ENCODE measurements at places on chromosomes 6 and 20.

DNA sequence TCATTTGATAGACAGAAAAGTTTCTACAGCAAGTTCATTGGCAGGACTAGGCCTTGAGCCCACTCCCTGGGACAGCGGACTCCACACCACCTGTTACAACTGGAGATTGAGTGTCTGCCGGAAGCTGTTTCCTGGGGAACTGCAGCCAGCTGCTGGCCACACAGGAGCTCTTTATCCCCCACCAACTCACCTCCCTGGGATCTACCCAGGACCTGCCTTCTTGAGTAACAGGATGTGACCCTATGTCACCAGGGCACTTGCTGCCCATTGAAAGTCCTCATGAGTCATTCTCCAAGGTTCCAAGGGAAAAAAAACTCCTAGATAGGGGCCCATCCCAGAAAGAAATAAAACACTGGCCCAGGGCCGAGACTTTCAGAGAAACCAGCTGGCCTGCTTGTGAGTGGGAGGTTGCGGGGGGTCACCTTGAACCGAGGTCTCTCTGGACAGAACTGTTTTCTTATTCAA lies 37.4 kb upstream of the SLC9A8 start:
- DNase-seq: no peak

DNA sequence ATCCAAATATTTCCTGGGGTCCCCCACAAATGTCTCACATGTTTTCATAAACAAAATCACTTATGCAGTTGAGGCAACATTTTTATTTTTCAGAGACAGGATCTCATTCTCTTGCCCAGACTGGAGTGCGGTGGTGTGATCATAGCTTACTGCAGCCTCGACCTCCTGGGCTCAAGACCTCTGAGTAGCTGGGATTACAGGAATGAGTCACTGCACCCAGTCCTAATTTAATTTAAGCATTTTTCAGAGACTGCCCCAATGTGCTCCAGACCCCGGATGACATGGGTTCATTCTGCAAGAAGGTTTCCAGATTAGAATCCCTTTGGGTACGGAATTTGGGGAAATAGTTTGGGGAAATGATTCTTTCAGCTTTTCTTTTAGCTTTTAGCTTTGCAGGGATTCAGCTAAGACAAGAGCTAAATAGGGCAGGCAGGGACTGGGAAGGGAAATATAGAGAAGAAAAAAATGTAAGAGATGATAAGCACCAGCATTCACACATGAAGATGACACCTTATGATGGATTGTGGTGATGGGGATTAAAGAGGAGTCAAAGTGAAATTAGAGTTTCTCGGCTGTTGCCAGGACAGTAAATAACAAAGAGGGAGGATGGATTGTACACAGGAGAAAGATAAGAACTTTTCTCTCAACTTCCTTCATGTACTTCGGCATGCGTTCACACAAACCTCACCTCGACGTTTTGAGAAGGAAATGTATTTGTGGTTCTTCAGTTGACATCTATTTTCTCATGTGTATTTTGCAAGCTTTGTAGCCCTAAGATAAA lies 169.4 kb upstream of the TAB2 start:
- no peak for DNase-seq

DNA sequence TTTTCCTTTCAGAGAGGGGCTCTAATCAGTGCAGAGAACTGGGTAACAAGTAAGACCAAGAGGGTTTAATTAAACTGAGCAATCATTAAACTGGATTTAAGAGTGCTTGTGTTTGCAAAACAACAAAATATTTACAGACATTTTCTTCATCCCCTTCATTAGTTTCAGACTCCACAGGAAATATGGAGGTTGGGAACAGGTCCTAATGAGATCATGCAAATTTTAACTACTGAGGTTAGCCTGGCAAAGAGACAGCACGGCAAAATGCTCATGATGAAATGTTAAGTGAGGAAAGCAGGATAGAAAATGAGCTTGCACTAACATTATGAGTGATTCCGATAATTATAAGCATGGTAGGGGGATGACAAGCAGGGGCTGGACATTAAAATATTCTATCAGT lies 268.9 kb downstream of the PTPRT start:
- no peak for DNase-seq

DNA sequence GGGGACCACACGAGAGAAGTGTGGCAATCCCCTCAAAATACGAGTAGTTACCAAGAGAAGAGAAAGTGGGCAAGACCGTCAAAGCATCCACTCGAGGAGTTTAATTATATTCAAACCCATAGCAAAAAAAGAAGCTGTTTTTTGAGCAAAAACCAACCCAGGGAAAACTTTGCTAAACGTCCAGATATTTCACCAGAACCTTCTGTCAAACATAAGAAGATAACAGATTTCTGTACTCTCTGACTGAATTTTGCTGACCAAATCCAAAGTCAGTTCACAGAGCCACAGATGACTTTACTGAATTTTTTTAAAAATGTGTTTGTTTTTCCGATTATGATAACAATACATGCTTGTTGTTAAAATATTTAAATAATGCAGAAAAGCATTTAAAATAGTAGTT lies 145.6 kb upstream of the PTPN1 start:
- no peak for DNase-seq

- DNase-seq: no peak
Observed at GRCh38 chr6:111238464-111239119, 151.3 kb downstream of the SLC16A10 start.

- DNase-seq: no peak
Observed at GRCh38 chr6:30842754-30843610, 41.3 kb upstream of the DDR1 start.

GRCh38 chr6:44304282-44305199 lies 8.6 kb downstream of the AARS2 start:
- peak; percentile 82 for DNase-seq

DNA sequence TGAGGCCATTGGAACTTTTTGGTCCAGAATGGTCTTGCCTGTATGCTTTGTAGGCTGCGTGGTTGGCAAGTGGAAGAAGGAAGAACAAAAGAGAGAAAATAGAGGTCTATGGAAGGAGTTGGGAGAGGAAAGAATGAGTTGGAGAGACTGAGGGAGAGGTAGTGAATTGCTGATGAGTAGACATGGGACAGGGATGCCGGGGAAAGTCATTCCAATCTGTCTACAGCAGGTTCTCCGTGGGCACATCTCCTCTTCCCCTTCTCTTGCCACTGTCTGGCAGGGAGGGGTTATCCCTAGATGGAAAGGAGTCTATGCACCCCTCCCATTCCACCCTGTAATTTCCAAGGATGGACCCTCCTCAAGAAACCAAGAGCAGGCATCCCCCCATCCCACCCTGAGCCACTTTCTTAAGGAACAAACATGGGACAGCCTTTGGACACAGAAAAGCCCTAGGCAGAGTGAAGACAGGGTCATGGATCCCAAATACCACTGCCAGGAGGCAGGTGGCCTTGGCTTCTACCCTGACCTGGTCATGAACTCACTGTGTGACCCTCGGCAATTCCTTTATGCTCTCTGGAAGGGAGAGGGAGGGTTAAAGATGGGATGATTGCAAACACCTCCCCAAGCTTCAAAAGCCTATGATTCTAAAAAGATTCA lies 196.9 kb downstream of the LRFN2 start:
- DNase-seq: no peak

DNA sequence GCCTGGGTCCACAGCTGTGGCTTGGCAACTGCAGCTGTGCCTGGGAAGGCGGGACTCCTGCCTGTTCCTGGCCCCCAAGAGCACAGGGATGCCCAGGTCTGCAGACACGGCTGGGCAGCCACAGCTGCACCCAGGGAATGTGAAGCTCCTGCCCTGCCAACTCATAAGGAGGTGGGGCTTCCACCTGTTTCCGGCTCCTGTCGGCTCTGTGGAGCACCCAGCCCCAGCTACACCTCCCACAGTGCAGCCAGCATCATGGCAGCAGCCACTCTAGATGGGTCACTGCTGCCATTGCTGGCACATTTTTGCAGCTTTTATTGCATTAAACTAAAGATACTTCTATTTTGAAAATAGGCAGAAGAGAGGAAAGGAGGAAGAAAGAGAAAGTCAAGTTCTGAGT lies 207.9 kb downstream of the SAMD5 start:
- no peak for DNase-seq

GRCh38 chr6:11042750-11043377 lies 1.2 kb downstream of the ELOVL2 start:
- peak; percentile 22 for DNase-seq

GRCh38 chr20:24796236-24796635 lies 152.8 kb upstream of the CST7 start:
- no peak for DNase-seq

DNA sequence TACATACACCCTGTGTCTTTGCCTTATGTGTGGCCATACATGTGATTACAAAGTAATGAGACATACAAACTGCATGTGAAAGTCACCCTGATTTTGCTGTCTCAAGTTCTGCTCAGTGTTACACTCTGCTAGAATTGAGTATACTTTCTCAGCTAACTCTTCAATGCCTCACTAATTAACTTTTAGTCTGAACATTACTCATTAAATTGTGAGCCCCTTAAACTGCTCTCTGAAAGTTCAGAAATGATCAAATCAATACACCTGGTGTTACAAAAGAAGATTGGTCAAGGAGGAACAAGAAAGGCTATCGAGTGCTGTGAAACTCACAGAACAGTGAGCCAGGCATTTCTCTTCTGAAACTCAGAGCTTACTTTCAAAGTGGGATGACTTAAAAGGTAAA lies 71.3 kb downstream of the MKKS start:
- no peak for DNase-seq

GRCh38 chr6:151291722-151292059 lies 51.9 kb downstream of the AKAP12 start:
- no peak for DNase-seq

DNA sequence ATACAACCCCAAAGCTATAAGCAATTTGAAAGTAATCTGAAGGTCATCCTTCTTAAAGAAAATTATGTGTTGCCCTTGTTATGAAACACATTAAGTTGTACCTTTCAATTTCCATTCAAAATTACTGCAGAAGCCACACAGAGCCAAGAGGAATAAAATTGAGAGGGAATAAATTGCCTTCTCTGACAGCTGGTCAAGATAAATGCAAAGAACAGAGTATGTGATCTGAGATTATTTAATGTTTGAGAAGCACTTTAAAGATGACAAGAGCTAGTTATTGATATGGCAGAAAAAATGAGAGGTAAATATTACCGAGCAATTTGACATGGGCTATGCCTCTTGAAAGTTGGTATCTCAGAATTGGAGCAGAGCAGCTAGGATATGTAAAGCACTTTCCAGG lies 61.6 kb downstream of the TRDN start:
- no peak for DNase-seq

- no peak for DNase-seq
Observed at GRCh38 chr6:162088091-162088490, 639.5 kb downstream of the PRKN start.

DNA sequence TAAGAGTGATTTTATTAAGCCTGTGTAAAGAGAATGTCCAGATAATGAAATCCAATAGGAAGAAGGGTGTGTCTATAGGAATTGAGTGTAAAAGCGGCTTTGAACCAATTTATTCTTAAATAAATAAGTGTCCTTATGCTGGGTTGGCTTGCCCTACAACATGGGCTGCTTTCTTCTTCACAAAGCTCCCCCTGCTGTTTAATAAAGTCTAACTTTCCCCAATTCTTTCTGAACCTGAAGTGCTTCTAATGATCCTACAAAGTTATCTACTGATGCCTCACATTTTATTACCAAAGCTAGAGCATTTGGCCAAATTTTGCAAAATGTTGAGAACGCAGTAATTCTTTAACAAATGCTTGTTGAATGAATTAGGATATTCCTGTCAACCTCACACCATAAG lies 36.3 kb upstream of the SIRT5 start:
- peak; percentile 67 for DNase-seq

- no peak for DNase-seq
Observed at GRCh38 chr6:164102693-164103092, 688.2 kb downstream of the QKI start.

DNA sequence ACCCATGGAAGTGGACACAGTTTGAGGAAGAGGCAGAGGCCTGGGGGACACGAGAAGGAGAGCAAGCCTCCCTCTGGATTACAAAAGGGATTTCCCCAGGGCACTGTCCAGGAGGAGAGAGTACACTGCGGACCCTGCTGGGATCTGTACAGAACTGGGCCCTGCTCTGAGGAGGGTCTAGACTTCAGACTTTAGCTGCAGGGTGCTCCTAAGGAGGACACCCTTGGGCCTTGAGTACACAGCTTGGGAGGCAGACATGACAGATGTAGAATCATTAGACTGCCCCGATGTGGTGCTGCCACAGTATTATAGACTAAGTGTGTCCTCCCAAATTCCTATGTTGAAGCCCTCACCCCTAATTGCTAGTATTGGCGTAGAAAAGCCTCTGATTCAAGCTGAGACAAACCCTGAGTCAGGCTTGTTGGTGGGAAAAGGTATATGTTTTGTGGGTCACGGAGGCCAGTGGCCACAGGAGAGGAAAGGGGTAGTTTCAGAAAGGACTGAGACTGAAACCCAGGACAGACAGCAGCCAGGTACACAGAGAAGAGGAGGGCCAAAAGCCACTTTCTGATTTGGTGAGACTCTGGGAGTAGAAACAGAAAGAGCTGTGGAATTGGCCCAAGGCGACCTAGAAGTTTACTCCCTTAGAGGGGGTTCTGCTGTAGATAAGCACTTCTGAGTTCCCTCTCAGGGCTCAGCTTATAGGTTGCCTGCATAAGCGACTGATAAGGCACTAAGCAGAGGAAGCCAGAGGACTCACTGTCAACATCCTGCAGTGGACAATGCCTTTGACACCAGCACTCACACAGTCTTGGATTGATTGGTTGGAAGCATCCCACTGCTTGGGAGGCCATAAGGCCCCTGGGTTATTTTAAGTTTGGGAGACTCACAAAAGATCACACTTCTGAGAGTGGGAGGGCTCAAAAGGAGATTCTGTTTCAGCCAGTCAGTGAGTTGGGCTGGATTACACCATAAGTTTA lies 16.5 kb upstream of the SH3BGRL2 start:
- no peak for DNase-seq

GRCh38 chr6:2940010-2940850 lies 31.1 kb downstream of the SERPINB6 start:
- peak; percentile 86 for DNase-seq

DNA sequence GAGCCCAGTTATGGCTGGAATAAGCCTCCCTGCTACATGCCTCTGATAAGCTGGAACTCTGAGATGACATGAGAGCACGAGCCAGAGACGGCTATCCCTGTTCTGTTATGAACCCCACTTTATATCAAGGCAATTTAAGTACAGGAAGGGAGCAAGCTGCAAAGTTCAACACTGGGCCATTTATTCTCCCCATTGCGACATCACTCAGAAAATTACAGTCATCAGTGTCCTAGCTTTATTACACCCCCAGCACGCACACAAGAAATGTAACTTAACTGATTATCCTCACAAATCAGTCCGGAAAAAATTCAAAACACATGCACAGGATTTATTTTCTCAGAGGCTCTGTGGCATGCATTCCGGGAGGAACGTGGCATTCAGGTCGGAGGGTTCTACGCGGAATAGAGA lies 125.3 kb upstream of the SLC2A12 start:
- DNase-seq: no peak

DNA sequence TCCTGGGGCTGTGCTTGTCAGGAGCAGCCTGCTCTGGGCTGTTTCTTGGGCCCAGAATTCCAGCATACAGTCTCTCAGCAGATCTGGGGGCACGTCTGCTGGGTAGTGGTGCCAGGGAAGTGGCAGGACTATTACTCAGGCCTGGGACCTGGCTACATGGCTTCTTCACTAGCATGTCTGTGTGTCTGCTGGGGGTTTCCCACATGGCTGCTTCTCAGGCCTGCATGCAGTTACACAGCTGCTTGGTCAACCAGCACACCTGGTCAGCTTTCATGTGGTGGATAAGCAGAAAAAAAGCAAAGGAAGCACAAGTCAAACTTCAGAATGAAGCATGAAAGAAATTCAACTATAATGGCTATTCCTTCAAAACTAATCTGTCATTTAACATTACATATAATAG lies 316.2 kb upstream of the NOX3 start:
- no peak for DNase-seq

All from GM13976 (cell line).